Activated CD4-positive, alpha-beta T cell treated with anti-CD3 and anti-CD28 coated beads, Interleukin-10, Interleukin-2, amounts not matched to agents 100 ng/mL and 50 ng/mL, durations not matched to agents 16 hours and 8 hours (primary cell): ENCODE measurements at places on chromosomes 6 and 20.

DNA sequence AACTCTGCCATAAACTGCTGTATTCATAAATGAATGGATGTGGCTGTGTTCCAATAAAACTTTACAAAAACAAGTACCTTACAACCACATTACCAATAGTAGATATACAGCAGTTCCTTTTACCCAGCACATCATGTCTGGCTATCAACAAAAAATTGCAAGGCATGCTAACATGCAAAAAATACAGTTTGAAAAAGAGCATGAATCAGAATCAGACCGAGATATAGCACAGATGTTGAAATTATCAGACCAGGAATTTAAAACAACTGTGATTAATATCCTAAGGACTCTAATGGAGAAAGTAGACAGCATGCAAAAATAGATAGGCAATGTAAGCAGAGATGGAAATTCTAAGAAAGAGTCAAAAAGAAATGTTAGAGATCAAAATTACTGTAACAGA lies 8.4 kb upstream of the NUS1 start:
- no peak for DNase-seq

DNA sequence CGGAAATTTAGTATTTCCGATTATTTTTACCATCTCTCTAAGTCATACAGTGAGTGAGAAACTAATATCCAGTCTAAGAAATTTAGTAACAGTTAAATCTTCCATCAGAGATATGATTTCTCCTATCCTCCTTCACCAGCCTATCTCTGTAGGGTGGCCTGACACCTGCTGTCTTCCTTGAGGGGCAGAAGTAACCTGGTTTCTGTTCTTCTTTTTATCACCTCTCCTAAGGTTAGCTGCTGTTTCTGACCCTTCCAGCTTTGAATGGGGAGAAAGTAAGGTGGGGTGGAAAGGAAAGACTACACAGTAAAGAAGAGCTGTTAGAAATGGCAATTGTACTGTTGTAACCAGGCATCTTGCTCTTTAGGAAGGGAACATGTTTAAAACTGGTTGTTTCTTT lies 447.7 kb downstream of the PHF3 start:
- no peak for DNase-seq

GRCh38 chr6:82076916-82077315 lies 170.6 kb downstream of the IBTK start:
- no peak for DNase-seq

DNA sequence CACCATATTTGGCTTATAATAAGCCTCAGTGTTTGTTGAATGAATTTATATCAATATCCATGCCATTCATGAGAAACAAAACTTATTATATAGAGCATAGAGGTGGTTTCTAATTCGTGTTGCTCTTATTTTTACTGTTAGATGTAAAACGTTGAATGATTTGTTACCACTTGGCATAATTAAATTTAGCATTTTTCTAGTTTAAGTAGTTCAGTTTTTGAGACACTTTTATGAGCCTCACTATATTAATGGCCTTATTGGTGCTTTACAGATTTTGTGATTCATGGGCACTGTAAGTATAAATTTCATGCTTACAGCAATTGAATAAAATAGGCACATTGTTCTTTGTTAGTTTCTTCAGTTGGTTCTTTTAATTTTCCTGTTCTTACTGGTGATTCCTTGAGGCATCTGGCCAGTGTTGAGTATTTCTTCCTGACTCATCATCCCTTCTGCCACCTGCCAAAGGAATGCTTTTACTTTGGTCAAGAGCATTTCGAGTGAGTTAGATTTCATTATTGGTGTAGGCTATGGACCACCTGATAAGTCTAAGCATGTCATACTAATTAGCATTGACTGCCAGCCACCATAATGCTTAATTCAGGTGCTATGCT lies 34.8 kb downstream of the CDKAL1 start:
- DNase-seq = no peak

- no peak for DNase-seq
Measured at GRCh38 chr6:103769431-103769830, 1090.3 kb downstream of the HACE1 start.

GRCh38 chr6:44273617-44274016 lies 3.4 kb downstream of the TMEM151B start:
- no peak for DNase-seq

GRCh38 chr6:164962805-164963204 lies 346.6 kb downstream of the C6orf118 start:
- DNase-seq = no peak

DNA sequence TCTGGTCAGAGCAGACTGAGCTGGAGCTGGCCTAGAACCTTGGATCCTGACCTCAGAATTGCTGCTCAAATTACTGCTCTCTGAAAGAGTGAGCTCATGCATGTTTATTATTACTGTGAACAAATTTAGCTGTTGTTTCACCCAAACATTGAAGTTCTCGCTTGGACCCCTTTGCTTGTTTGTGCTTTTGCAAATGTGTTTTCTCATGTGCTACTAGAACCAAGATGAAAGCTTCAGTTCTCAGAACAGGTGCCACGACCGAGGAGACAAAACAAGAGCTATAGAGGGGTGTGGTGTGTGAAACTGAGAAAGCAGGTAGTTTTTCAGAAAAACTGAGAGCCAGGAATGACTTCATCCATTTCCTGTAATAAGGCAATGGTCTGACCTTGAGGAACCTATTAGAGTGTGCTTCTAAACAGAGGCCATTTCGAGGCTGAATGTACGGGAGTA lies 50.0 kb upstream of the ESR1 start:
- peak; percentile 90 for DNase-seq

GRCh38 chr6:40205004-40205403 lies 270.7 kb upstream of the MOCS1 start:
- no peak for DNase-seq

- peak; percentile 11 for DNase-seq
Measured at GRCh38 chr6:124958759-124959354, 3.4 kb upstream of the RNF217 start.

DNA sequence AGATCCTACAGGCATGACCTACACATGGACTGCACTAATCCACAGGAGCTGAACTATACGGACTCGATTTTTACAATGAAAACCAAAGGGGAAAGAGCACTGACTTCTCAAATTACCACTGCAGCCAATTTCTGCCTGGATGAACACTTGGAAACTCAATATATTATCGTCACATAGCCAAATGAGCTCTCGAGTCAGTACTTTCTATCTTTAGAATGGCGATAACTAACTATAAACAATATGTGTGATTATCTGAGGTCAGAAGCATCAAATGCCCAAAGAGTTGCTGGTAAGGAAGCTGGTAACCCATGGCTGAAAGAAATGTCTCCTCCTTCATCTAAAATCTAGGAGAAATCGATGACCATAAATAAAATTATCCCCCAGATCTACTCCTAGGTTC lies 86.7 kb downstream of the KIF16B start:
- DNase-seq = no peak

GRCh38 chr20:58839474-58839874 lies 11.2 kb downstream of the GNAS-AS1 start:
- DNase-seq = peak; percentile 49

GRCh38 chr6:158863646-158864045 lies 44.5 kb upstream of the EZR start:
- DNase-seq = no peak

- no peak for DNase-seq
Measured at GRCh38 chr6:3220366-3220765, 7.1 kb downstream of the TUBB2B start.

DNA sequence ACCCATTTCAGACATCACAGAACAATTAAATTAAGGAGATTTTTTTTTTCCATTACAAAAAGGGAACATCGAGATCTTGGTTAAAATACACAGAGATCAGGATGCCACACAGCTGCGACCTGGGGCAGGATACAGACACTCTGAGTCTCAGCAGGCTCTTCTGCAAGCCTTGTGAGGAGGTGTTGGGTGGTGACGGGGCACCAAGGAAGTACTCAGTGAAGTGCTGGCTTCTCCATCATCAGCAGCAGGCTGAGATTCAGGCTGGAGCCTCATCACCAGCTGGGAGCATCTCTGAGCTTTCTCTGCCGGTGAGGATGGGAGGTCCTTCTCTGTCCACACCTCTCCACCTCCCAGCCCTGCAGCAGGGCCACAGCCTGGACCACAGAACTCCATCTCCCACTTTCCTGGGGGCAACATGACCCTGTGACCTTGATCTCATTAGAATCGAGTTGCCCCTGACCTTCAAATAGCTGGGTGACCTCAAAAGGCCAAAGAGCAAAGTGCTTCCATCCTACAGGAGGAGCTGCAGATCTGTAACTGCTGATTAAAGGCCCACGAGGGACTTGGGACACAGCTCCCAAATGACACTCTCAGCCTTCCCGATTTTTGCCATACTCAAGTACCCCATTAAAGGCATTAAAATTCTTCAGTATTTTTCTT lies 16.0 kb downstream of the PMEPA1 start:
- no peak for DNase-seq

DNA sequence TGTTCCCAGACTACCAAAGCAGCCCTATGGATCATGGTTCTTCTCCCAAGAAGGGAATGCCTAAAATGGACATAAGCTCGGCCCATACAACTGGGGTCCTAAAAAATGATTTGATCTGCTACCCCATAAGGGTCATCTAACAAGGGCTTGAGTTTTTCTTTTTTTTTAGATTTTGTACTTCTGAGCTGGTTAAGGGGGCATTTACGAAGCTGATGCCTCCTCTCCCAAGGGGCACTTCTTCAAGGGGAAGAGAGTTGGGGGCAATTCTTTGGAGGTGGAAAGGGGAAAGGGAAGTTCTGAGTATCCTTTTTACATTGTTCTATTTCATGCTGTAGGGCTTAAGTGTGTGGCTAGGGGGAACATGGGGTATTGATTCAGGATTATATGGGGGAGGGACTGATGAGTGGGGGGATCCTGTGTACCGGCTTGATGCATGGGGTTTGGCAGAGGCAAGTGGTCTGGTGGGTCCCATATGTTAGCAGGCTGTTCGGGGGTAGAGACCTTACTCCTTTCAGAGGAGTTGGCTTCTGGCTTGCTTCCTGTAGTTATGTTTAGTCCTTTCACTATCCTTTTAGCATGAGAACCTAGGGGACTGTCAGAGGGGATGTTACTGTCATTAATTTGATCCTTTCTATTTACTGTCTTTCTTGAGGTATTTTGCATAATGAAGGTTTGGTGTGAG lies 8.1 kb upstream of the ZNFX1 start:
- DNase-seq = no peak

GRCh38 chr20:3433744-3434143 lies 26.3 kb upstream of the DNAAF9 start:
- no peak for DNase-seq

- no peak for DNase-seq
Measured at GRCh38 chr6:139368661-139369060, 5.8 kb downstream of the CITED2 start.

DNA sequence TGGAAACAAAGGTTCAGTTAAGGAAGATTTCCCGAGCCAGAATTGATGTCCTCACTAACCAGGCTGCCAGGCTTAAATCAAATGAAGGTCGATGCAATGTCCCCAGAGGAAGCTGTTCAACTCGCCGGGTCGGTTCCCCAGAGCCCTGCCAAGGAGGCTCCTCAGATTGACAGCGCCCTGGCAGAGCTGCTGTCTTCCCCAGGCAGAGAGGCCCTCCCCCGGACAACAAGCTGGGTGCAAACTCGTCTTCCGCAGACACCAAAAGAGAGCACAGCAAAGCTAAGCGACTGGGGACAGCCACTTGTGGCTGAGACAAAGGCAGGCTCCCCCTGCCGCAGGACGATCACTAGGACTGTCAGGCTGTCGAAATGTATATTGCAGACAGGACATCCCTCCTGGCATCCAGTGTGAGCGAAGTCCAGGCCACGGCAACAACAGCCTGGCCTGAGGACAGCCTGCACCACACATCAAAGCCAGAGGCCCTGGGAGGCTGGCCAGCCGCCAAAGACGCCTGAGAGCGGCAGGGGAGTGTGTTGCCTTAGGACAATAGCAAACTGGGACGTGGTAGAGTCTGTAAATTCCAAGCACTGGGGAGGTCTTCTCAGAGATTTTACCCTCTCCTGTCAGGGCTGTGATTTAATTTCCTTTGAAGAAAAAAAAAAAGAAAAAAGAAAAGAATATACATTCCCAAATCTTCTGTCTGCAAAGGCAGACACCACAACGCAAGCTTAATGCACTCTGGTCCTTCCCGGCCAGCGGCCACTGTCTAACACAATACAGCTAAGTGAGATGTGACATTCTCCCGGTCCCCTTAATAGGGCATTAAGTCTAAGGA lies 99.1 kb downstream of the HIVEP2 start:
- DNase-seq = peak; percentile 80

GRCh38 chr6:85754894-85755293 lies 112.2 kb upstream of the SYNCRIP start:
- no peak for DNase-seq

GRCh38 chr6:128280960-128281359 lies 239.4 kb downstream of the PTPRK start:
- DNase-seq = no peak

- DNase-seq = no peak
Measured at GRCh38 chr6:164836486-164836885, 472.9 kb downstream of the C6orf118 start.

- no peak for DNase-seq
Measured at GRCh38 chr6:79686707-79687309, 55.7 kb downstream of the SH3BGRL2 start.

GRCh38 chr6:43090559-43090956 lies 14.4 kb downstream of the PTK7 start:
- DNase-seq = no peak

- peak; percentile 57 for DNase-seq
Measured at GRCh38 chr6:108630050-108630714, 69.5 kb downstream of the FOXO3 start.

DNA sequence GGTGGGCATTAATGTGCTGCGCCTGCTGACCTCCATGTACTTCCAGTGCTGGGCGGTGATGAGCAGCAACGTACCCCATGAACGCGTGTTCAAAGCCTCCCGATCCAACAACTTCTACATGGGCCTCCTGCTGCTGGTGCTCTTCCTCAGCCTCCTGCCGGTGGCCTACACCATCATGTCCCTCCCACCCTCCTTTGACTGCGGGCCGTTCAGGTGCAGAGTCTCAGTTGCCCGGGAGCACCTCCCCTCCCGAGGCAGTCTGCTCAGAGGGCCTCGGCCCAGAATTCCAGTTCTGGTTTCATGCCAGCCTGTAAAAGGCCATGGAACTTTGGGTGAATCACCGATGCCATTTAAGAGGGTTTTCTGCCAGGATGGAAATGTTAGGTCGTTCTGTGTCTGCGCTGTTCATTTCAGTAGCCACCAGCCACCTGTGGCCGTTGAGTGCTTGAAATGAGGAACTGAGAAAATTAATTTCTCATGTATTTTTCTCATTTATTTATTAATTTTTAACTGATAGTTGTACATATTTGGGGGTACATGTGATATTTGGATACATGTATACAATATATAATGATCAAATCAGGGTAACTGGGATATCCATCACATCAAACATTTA lies 35.2 kb upstream of the NOP56 start:
- no peak for DNase-seq

GRCh38 chr20:15772826-15773225 lies 800.4 kb downstream of the KIF16B start:
- no peak for DNase-seq

- no peak for DNase-seq
Measured at GRCh38 chr20:45088247-45088646, 12.7 kb downstream of the KCNS1 start.
